Ascending aorta (tissue), 2 donors: ENCODE measurements at places on chromosomes 2 and 18.

- DNase-seq, result peak; percentile 77
- H3K27me3 ChIP-seq, result no peaks in the 10 kb centered on the region
- H3K36me3 ChIP-seq, result no peaks in the 10 kb centered on the region
- H3K4me3 ChIP-seq, result no peak overlapping the region
- peaks cover 12% of the 10 kb centered on the region for H3K4me1 ChIP-seq
Measured at GRCh38 chr2:109450574-109451273, 163.0 kb downstream of the SEPTIN10 start.

DNA sequence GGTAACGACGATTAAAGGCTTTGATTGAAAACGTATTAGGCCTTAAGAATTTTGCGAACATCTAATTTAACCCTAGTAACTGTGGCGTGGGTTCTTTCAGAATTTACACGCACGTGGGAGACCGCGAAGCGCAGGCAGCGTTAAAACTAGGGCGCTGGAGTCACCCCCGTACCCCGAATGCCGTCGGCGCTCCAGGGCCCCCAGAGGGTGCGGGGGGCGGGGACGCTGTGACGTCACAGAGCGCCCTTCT lies 673 bp upstream of the SMCHD1 start:
- peak overlapping the region; percentile 95 for H3K4me3 ChIP-seq
- H3K27me3 ChIP-seq, result no peaks in the 10 kb centered on the region
- H3K36me3 ChIP-seq, result no peaks in the 10 kb centered on the region
- DNase-seq, result no peak

GRCh38 chr2:10486601-10487079 lies 38.5 kb upstream of the ODC1 start:
- DNase-seq, result no peak
- H3K4me3 ChIP-seq, result no peak overlapping the region
- H3K27me3 ChIP-seq, result no peaks in the 10 kb centered on the region
- H3K4me1 ChIP-seq, result no peaks in the 10 kb centered on the region
- no peaks in the 10 kb centered on the region for H3K36me3 ChIP-seq

DNA sequence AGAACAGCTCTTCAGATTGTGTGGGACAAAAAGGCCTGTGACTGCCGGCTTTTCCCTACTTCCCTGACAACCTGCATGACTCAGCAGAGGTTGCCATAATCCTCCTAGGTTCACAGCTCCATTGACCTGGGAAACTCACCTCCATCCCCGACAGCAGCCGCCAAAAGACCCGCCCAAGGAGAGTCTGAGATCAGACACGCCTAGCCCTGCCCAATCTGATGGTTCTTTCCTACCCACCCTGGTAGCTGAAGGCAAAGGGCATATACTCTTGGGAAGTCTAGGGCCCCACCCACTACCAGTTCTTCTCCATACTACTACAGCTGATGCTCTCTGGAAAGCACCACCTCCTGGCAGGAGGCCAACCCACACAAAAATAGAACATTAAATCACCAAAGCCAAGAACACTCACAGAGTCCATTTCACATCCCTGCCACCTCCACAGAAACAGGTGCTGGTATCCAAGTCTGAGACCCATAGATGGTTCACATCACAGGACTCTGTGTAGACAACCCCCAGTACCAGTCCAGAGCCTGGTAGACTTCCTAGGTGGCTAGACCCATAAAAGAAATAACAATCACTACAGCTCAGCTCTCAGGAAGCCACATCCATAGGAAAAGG lies 140.6 kb downstream of the NETO1 start:
- no peaks in the 10 kb centered on the region for H3K36me3 ChIP-seq
- DNase-seq, result no peak
- no peaks in the 10 kb centered on the region for H3K27me3 ChIP-seq
- no peaks in the 10 kb centered on the region for H3K4me1 ChIP-seq

GRCh38 chr18:9055185-9055584 lies 47.3 kb upstream of the NDUFV2 start:
- H3K27me3 ChIP-seq, result no peaks in the 10 kb centered on the region
- no peaks in the 10 kb centered on the region for H3K36me3 ChIP-seq
- no peaks in the 10 kb centered on the region for H3K4me1 ChIP-seq
- peak overlapping the region; percentile 57 for H3K27ac ChIP-seq
- no peak for DNase-seq
- H3K4me3 ChIP-seq, result no peak overlapping the region

- peak overlapping the region; percentile 70 for H3K27ac ChIP-seq
- H3K27me3 ChIP-seq, result no peaks in the 10 kb centered on the region
- DNase-seq, result no peak
- peaks cover 4% of the 10 kb centered on the region for H3K4me1 ChIP-seq
Measured at GRCh38 chr2:55133467-55134315, 83.4 kb upstream of the RTN4 start.

DNA sequence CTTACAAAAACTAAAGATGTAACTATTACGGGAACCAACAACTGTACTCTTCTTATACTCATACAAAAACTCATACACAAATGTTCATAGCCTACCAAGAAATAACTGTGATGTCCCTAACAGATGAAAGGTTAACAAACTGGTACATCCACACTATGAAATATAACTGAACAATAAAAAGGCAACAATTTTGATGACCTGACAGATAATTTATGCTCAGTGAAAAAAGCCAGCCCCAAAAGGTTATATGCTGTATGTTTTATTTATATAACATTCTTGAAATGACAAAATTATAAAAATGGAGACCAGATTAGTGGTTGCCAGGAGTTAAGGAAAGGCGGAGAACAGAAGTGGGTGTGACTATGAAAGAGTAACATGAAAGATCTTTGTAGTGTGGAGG lies 31.3 kb downstream of the REV1 start:
- H3K36me3 ChIP-seq, result peaks cover 33% of the 10 kb centered on the region
- no peak for DNase-seq
- no peak overlapping the region for H3K27ac ChIP-seq
- H3K27me3 ChIP-seq, result no peaks in the 10 kb centered on the region
- H3K4me1 ChIP-seq, result no peaks in the 10 kb centered on the region

GRCh38 chr2:15636972-15637785 lies 45.5 kb downstream of the DDX1 start:
- DNase-seq, result peak; percentile 84
- no peaks in the 10 kb centered on the region for H3K27me3 ChIP-seq
- no peaks in the 10 kb centered on the region for H3K4me1 ChIP-seq
- no peak overlapping the region for H3K4me3 ChIP-seq

GRCh38 chr2:26712486-26713465 lies 20.3 kb downstream of the KCNK3 start:
- no peak overlapping the region for H3K27ac ChIP-seq
- H3K4me1 ChIP-seq, result peaks cover 8% of the 10 kb centered on the region
- DNase-seq, result no peak
- H3K36me3 ChIP-seq, result no peaks in the 10 kb centered on the region
- H3K4me3 ChIP-seq, result no peak overlapping the region

DNA sequence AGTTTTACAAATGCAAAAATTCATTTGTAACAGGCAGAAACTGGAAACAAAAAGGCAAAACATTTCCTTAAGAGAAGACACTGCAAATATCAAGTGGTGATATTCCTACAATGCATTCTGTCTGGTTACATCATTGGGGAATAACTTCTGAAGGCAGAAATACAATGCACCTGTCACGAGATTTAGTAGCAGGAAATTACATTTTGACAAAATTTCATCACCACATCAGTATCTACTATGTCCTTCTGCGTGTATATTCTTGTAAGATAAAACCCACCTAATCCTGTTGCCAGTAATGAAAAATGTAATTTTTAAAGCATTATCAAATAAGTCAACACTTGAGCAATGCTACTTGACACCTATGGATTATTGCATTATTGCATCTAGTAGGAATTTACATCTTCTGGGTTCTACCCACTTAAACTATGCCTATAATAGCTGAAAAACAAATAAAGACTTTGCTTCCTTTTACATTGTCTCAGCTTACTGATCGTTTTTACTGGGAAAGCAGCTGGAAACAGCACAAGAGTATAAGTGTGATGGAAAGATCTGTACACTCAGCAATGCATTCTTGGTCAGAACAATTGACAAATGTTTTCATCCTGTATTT lies 59.5 kb downstream of the IRS1 start:
- H3K36me3 ChIP-seq, result no peaks in the 10 kb centered on the region
- H3K27ac ChIP-seq, result no peak overlapping the region
- no peaks in the 10 kb centered on the region for H3K27me3 ChIP-seq
- no peak overlapping the region for H3K4me3 ChIP-seq
- no peak for DNase-seq

- no peaks in the 10 kb centered on the region for H3K36me3 ChIP-seq
- DNase-seq, result no peak
- H3K27me3 ChIP-seq, result no peaks in the 10 kb centered on the region
Measured at GRCh38 chr2:173407646-173408045, 53.0 kb downstream of the CDCA7 start.

GRCh38 chr2:142515493-142515892 lies 362.0 kb upstream of the KYNU start:
- H3K4me1 ChIP-seq, result no peaks in the 10 kb centered on the region
- no peak overlapping the region for H3K4me3 ChIP-seq
- no peaks in the 10 kb centered on the region for H3K36me3 ChIP-seq
- no peaks in the 10 kb centered on the region for H3K27me3 ChIP-seq
- DNase-seq, result no peak

- H3K36me3 ChIP-seq, result no peaks in the 10 kb centered on the region
- no peaks in the 10 kb centered on the region for H3K4me1 ChIP-seq
- DNase-seq, result no peak
- H3K27ac ChIP-seq, result no peak overlapping the region
Measured at GRCh38 chr2:168348076-168348475, 100.7 kb upstream of the STK39 start.

DNA sequence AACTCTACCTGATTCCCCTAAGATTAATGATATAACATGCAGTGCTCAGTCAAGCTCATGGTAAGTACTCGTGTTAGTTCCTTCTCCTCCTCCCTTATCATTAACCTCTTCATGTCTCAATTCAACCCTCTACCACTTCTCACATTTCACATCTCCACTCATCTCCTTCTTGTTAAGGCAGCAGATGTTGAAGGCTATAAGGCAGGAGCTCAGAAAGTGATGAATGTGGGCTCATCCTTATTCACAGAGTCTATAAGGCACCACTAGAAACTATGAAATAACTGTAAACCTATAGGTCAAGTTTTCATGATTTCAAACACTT lies 56.0 kb downstream of the CLHC1 start:
- DNase-seq, result no peak
- no peaks in the 10 kb centered on the region for H3K36me3 ChIP-seq
- no peaks in the 10 kb centered on the region for H3K27me3 ChIP-seq
- peaks cover 2% of the 10 kb centered on the region for H3K4me1 ChIP-seq

DNA sequence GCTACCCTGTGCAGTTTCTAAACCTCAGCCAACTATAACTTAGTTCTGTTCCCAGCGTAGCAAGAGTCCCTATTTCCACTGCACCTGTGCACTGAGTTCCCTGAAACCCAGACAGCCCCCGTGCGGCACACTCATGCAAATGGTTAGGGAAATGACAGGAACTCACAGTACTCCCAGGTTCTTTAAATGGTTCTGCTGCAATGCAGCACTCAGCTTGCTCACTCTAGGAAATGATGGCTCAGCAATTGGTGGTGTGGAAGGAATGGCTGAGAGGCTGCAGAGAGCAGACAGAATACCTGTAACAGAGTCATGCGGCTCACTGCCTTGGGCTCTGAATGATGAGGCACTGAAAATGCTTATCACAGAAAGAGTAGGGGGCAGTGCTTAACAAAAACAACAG lies 143.0 kb downstream of the RAD51AP2 start:
- no peak overlapping the region for H3K4me3 ChIP-seq
- H3K27me3 ChIP-seq, result no peaks in the 10 kb centered on the region
- no peaks in the 10 kb centered on the region for H3K36me3 ChIP-seq
- DNase-seq, result no peak

DNA sequence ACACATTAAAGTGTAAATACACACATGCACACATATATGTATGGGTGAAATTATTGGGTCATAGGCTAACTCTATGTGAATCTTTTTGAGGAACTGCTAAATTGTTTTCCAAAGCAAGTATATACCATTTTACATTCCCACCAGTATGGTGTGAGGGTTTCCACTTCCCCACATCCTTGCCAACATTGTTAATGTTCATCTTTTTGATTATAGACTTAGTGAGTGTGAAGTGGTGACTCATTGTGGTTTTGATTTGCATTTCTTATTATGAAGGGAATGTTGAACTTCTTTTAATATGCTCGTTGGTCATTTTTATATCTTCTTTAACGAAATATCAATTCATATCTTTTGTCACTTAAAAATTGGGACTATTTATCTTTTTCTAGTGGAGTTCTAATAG lies 181.8 kb upstream of the GCFC2 start:
- no peaks in the 10 kb centered on the region for H3K4me1 ChIP-seq
- no peak for DNase-seq
- H3K27ac ChIP-seq, result no peak overlapping the region
- H3K4me3 ChIP-seq, result no peak overlapping the region

GRCh38 chr2:26675651-26676255 lies 16.8 kb upstream of the KCNK3 start:
- H3K4me3 ChIP-seq, result no peak overlapping the region
- no peaks in the 10 kb centered on the region for H3K36me3 ChIP-seq
- no peaks in the 10 kb centered on the region for H3K4me1 ChIP-seq
- no peak for DNase-seq

- DNase-seq, result no peak
- no peaks in the 10 kb centered on the region for H3K27me3 ChIP-seq
- no peak overlapping the region for H3K27ac ChIP-seq
- no peaks in the 10 kb centered on the region for H3K4me1 ChIP-seq
- H3K36me3 ChIP-seq, result no peaks in the 10 kb centered on the region
Measured at GRCh38 chr2:29544917-29545316, 376.5 kb downstream of the ALK start.

GRCh38 chr2:1638281-1638860 lies 105.9 kb downstream of the PXDN start:
- no peak overlapping the region for H3K27ac ChIP-seq
- H3K27me3 ChIP-seq, result no peaks in the 10 kb centered on the region
- H3K4me3 ChIP-seq, result no peak overlapping the region
- H3K4me1 ChIP-seq, result peaks cover 3% of the 10 kb centered on the region
- DNase-seq, result no peak

DNA sequence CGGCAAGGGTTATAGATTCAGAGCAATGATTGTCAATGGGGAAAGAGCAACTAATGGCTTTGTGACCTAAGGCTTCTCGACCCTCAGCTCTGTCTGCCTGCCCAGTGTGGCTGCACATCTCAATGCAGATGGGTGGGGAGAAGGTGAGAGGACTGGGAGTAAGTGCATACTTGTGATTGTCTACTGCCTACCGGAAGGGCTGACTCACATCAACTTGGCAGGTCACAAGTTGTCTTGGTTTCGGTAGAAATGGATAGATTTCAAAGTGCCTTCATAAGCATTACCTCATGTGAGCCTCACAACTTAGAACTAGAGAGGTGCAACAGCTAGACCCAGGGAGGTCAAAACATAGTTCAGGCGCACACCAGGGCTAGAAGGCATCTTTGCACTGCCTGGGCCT lies 29.4 kb downstream of the STAT1 start:
- no peaks in the 10 kb centered on the region for H3K27me3 ChIP-seq
- no peak overlapping the region for H3K27ac ChIP-seq
- H3K4me3 ChIP-seq, result no peak overlapping the region
- peaks cover 9% of the 10 kb centered on the region for H3K4me1 ChIP-seq
- no peak for DNase-seq
